Fibroblast of skin of left quadriceps (primary cell): ENCODE measurements at places on chromosomes 7 and 10.

DNA sequence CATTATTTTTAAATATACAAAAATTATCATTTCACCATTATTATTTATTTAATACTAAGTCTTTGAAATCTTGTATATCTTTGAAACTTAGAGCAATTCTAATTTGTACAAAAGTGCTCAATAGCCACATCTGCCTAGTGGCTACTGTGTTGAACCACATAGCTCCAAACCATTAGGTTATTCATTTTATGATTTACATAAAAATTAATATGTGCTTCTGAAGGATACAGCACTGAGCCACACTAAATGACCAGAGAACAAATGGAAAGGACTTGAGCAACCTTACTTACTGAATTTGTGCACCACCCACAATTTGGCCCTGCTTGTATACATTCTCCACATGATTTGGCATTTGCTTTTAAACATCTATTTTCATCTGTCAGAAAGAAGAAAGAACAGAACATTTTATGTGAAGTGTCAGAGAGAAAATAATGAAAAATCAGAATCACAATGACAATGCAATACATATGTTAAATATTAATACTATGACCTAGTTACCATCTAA, 25.8 kb downstream of the ITGB1 start:
- no peak for DNase-seq

DNA sequence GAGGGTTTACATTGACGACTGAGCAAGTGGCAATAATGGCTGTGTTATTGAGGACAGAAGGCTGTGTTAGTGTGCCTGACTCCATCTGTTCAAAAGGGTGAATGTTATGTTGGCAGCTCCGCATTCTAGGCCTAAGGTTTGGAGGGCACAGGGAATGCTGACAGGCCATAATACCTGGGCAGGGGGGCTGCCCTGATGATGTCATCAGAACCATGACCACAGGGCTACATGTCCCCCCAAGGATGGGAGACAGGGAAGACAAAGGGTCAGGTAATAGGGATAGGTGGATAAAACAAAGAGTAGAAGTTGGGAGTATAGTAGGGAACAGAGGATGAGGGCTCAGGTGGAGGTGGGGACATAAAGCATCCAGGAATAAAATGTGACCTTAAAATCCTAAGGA, 1.8 kb upstream of the PPP3CB start:
- DNase-seq: no peak

DNA sequence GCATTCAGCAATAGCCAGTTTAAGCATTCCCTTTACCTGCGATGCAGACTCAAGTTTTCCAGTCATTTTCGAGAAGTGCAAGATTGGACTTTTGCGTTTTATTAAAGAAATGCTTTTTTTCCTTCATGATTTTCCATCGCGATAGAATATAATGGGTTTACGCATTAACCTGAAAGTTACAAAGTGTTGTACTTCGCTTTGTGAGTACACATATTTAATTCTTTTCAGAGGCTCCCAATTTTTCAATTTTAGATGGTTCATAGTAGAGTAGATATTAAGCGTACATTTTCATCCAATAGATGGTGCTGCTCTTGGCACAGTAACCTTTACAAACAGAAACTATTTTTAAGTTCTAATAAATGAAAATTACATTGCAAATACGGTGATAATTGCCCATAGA, 1.3 kb downstream of the PTPRZ1 start:
- DNase-seq: no peak

GRCh38 chr10:116155191-116155590, 117.8 kb downstream of the GFRA1 start:
- DNase-seq: no peak

GRCh38 chr7:30886608-30887011, 25.0 kb upstream of the AQP1 start:
- DNase-seq: peak; percentile 62

GRCh38 chr10:70474780-70475179, 3.8 kb upstream of the PALD1 start:
- DNase-seq: no peak

GRCh38 chr10:18793951-18794350, 134.7 kb downstream of the ARL5B start:
- no peak for DNase-seq

DNA sequence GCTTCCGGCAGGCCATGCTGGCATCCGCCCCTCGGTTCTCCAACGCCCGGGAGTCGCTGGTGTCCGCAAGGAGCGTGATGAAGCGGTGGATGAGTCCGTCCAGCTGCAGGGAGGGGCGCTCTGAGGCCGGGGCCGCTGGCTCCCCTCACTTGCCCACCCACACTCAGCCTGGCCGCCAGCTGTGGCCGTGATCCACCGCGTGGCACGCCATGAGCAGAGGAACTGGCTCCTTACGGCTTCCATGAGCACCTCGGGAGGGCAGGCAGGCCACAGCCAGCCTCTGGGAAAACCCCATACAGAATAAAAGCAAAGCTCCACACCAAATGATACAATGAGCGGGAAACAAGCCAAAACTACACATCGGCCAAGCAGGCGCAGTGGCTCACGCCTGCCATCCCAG, 15.5 kb upstream of the MICALL2 start:
- DNase-seq: no peak
